ENCODE measurements at places on chromosomes 5 and 9.

DNA sequence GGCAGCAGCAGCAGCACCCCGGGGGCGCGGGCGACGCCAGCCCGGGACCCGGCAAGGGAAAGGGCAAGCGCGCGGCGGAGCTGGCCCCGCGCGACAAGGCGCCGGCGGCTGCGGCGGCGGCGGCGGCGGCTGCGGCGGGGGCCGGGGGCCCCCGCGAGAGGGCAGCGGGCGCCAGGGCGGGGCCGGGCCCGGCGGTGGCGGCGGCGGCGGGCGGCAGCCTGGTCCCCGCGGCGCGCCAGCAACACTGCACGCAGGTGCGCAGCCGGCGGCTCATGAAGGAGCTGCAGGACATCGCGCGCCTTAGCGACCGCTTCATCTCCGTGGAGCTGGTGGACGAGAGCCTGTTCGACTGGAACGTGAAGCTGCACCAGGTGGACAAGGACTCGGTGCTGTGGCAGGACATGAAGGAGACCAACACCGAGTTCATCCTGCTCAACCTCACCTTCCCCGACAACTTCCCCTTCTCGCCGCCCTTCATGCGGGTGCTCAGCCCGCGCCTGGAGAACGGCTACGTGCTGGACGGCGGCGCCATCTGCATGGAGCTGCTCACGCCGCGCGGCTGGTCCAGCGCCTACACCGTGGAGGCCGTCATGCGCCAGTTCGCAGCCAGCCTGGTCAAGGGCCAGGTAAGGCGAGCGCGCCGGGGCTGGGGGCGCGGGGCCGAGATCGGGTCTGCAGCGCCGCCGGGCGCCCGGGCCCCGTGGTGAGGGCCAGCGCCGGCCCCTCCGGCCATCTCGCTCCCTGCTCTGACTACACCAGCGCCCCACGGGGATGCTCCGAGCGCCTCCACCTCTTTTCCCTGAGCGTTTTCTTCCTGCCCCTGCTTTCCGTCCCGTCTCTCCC lies at the start of gene UBE2QL1:
TSS of gene UBE2QL1 (plus strand) at position 238 of the 843 bp plus-strand sequence. CDS start at position 273, 35 bp downstream.
- DNase-seq: no peak

DNA sequence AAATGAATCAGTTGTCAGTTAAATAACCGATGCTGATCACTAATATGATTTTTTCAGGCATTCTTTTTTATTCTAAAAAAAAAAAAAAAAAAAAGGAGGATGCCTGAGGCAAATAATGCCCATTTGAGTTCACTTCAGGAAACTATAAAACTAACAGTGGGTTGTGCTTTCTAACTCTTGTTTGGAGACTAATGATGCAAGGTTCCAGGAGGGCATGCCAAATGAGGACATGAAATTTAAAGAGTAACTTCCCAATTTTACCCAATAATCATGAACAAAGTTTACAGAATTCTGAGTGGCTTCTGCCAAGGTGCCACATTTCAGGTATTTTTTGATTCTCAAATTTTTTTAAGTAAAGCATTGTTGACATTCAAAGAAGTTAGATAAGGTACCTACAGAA lies 41.0 kb downstream of the CEP120 start:
- no peak for DNase-seq

GRCh38 chr9:107847978-107848964 lies 358.7 kb upstream of the KLF4 start:
- DNase-seq: no peak

GRCh38 chr5:16066320-16066719 lies 113.3 kb downstream of the MARCHF11 start:
- DNase-seq: no peak

DNA sequence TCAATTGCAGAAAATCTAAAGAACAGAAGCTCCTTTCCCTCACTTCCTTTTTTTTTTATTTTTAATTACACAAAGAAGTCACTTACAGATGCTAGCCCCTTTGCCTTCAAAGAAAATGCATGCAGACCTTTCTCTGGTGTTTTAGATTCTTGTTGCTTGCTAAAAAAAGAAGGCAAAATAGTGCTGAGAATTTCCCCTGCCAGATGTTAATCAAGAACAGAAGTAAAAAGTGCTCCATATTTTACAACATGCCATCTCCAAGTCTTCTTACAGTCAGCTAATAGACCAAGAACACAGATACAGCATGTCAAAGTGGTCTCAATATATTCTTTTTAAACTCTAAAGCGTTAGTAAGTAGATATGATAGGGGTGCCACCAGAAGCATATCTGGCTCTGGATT lies 142.8 kb upstream of the RGMB start:
- DNase-seq: no peak

DNA sequence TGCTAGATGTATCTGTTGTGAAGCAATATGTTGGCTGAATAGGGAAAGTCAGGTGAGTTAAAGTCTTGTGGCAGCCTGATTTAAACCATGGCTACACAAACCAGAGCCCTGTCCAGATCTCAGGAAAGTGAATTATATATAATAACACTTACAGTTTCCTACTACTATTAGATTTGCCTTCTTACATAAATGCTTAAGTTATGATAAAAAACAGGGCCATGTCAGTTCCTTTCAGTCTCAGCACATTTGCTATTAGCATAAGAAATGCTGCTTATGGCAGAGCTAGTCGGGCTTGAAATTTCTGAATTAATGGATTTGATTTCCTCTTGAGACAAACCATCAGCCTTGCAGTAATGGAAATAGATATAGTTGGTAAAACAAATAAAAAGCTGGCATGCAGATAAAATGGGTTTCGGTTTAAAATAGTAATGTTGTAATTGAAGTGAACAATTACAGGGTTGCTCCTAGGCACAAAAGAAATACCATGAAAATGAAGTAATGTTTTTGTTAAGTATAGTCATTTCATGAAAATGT lies 664.2 kb upstream of the ZNF608 start:
- no peak for DNase-seq

DNA sequence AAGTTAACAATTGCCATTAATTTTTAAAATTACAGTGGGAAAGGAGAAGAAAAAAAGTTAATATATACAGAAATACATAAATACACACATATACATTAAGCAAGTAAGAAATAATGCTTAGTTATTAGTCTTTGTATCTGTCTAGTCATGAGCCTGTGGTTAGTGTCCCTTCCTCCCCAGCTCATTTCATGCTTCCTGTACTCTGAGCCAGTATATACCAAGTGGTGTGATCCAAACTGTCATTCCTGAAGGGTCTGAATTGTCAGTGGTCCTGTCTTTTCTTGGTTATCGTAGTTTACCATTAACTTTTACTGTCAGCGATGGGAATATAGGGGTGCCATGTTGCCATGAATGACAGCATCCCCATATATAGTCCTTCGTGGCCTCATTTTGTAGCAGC lies 24.2 kb upstream of the STOM start:
- no peak for DNase-seq

- no peak for DNase-seq
Measured at GRCh38 chr9:131461166-131461565, 41.6 kb upstream of the POMT1 start.

GRCh38 chr9:71937898-71938297 lies 26.5 kb downstream of the C9orf85 start:
- no peak for DNase-seq

- no peak for DNase-seq
Measured at GRCh38 chr5:175738602-175739133, 80.8 kb downstream of the HRH2 start.

DNA sequence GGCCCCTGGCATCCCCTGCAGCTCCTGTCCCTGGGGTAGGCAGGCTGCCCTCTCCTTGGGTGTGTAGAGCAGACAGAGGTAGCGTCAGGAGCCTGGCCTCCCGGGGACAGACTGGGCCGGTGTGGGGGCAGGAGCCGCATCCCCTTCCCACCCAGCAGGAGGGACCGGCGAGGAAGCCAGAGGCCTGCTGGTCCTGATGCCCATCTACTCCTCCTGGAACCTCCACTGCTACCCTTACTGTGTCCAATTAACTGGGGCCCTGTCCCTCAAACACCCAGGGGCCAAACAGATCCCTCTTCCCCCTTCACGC lies 15.6 kb downstream of the RALGDS start:
- no peak for DNase-seq

GRCh38 chr9:124766815-124767554 lies 4.1 kb downstream of the NR6A1 start:
- DNase-seq: no peak

DNA sequence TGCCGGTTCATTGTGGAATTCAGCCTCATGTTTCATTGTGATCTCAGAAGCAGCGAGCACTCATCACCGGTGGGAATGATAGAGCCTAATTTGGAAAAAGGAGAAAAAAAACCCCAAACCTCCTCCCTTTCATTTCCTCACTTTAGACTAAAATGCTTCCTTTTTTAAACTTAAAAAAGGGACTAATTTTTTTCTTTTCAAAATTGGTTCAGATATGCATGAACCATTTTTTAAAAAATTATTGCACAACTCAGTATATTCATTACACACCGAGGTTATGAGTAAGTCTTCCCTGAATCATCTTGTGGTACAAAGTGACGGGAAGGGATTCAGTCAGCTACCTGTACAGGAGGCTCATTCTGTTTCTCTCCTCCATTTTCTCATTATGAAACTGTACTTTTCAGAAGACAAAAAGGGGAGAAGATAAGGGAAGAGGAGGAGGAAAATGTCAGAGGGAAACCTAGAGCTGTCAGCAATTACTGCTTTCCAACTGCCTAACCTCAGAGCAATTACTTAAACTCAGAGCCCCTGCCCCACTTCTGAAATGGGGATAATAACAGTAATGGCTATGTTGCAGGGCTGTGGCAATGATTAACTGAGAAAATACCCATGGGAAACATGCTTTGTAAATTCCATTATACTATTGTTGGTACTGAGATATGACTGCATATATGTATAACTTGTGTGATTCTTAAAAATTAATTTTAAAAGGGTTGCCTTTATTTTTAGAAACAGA lies 24.0 kb downstream of the GALNT10 start:
- DNase-seq: no peak

- no peak for DNase-seq
Measured at GRCh38 chr9:81772144-81772543, 82.8 kb upstream of the TLE1 start.

GRCh38 chr9:94792511-94792910 lies 66.0 kb downstream of the AOPEP start:
- no peak for DNase-seq

GRCh38 chr5:157290981-157291711 lies 25.2 kb downstream of the CYFIP2 start:
- no peak for DNase-seq

DNA sequence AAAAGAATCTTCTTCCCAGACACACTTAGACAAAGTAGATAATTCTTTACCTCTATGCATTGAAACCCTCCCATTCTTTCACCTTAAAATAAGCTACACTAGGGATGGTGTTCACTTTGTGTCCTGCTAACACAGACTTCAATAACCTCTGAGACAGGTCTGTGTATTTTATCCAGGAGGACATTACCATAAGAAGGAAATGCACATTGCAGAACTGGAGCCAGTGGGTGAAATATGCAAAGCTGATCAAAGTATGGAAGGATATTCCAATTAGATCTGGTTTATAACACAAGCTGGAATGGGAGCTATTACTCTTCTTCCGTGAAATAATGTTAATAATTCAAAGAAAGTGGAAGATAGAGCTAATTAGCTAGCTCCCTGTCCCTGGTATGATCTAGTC lies 204.1 kb downstream of the BRINP1 start:
- no peak for DNase-seq

- no peak for DNase-seq
Measured at GRCh38 chr5:33702867-33703266, 188.9 kb downstream of the ADAMTS12 start.

- no peak for DNase-seq
Measured at GRCh38 chr5:111901296-111901695, 144.3 kb upstream of the NREP start.

DNA sequence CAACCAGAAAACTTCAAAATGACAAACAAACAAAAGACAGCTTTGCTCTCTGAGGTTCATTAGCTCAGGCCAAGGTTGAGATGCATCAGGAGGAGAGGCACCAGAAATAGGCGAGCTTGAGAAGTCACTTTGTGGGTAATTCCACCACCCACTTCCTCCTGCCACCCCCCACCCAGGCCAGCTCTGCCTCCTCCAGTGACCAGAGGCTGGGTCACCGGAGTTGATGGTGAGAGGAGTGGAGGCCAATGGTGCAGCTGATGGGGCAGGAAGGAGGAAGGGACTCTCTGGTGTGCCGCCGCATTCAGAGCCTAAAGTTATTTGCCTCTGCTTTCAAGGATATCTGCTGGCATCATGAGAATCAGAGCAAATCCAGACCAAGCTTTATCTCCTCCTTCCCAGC lies 73.8 kb upstream of the ASTN2 start:
- no peak for DNase-seq

GRCh38 chr5:175657593-175658271 lies at the start of gene HRH2:
Gene HRH2, plus strand, starts transcription at chr5:175658071. Its CDS starts 25,163 bp downstream, at chr5:175683234.
- DNase-seq: peak; percentile 14

DNA sequence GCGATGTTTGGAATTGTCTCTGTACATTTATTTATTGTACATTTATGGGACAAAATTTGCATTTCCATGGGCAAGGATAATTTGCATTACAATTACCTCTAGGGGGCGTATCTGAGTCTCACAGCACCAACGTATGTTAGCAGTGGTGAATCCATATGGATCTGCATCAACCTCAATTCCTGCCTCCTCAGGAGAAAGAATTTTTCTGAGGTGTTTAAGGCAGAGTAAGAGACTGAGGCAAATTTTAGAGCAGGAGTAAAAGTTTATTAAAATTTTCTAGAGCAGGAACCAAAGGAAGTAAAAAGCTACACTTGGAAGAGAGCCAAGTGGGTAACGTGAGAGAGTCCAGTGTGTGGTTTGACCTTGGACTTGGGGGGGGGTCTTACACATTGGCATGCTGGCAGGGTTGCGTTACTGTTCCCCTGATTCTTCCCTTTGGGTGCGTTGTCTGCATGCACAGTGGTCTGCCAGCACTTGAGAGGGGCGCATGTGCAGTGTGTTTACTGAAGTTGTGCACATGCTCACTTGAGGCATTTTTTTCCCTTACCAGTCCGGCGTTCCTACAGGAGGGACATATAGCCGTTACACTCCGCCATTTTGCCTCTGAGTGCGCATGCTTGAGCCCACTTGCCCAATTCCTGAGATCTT lies 21.0 kb upstream of the RAB14 start:
- no peak for DNase-seq

GRCh38 chr5:100706776-100707175 lies 171.6 kb downstream of the FAM174A start:
- DNase-seq: no peak

DNA sequence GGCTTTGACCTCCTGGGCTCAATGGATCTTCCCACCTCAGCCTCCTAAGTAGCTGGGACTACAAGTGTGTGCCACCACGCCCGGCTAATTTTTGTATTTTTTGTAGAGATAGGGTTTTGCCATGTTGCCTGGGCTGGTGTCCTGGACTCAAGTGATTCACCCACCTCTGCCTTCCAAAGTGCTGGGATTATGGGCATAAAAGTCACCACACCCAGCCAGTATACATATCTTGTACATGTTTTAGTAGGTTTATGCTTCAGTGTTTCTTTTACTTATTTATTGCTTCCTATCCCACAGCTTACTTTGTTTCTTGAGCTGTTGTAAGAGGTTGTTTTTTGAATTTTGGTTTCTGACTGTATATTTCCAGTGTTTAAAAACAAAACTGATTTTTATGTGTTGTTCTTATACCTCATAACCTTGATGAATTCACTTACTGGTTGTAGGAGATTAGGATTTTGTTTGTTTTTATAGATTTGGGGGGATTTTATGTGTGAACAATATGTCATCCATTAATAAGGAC lies 12.9 kb downstream of the FBXW5 start:
- DNase-seq: no peak

GRCh38 chr5:142262683-142263082 lies 62.1 kb downstream of the SPRY4 start:
- no peak for DNase-seq

Data from hypothalamus (tissue), 51 donors.